Heart left ventricle (tissue), 16 donors: ENCODE measurements at places on chromosomes 11 and 22.
A peak's percentile ranks its signal among the peaks of the same experiment; 100 is the strongest.

DNA sequence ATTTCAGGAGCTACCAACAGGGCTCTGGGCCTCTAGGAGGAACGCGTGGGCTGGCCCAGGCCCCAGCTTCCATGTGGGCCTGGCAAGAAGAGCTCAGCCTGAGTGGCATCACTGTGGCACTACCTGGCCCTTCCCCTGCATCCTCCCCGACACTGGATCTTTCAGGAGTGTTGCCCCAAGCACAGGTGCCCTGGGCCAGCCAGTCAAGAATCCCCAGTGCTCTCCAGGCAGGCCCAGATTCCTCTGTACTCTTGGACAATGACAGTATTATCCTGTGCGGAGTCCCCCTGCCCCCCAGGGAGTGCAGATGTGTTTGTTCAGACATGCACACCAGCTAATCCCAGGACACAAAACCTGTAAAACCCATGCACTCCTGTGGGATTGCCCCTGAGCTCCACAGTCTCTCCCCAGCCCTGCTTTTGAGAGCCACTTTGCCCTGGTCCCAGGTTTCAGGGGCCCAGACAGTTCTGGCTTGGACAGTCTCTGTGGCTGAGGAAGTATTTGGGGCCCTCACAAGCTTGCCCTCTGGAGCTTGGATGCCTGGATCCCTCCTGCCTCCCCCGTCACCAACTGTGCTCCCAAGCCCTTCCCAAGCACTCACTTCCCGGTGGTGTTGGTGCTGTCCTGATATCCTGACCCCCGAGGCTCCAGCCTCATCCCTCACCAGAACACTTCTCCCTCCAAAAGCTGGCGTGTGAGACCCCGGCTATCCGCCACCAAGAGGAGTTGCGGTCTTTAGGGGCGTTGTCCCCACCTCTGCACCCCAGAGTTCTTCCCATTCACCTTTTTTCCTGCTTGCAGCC, 39.9 kb downstream of the KCNC1 start:
- DNase-seq, result no peak

DNA sequence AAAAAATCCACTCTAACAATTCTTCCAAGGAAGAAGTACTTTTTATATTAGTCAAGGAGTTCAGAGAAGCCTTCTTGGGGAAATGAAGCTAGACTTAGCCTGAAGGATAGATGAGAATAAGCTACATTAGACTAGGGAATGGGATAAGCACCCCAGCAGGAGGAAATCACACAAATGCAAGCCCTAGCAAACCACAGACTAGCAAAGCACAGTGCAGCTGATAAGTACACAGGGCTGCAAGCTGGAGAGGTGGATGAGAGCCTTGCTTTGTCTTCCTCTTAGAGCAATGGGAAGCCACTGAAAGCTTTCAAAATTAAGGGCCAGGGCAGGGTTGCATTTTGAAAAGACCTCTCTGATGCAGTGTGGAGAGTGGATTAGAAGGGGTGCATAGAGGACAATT, 946.2 kb downstream of the LRRC4C start:
- no peak for DNase-seq

DNA sequence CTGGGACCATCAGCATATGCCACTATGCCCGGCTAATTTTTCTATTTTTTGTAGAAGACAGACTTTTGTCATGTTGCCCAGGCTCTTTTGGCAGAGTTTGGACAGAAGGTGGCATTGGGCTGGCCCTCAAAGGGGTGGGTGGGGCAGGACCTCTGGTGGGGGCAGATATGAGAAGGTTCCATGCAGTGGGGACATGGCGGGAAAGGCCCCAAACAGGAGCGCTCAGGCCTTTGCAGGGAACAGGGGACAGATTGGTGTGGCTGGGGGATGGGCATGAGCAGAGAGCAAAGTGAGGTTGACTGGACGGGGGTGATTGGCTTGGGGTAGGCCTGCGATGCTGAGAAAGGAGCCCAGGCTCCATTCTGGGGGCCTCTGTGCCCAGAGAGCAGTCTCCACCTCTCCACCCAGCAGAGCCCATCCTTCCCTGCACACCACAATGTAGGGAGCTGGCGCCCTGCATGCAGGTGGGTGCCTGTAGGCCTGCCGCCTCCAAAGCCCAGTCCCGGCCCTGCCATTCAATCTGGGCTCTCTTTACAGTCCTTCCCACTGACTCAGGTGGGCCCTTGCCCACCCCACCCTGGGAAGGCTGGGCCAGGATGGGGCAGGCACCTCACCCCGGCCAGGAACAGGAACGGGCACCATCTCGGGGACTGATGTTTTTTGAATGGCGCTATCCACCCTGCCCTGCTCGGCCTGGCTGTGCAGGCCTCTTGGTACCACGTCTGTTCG, 98.7 kb downstream of the MORC2 start:
- peak; percentile 34 for DNase-seq

DNA sequence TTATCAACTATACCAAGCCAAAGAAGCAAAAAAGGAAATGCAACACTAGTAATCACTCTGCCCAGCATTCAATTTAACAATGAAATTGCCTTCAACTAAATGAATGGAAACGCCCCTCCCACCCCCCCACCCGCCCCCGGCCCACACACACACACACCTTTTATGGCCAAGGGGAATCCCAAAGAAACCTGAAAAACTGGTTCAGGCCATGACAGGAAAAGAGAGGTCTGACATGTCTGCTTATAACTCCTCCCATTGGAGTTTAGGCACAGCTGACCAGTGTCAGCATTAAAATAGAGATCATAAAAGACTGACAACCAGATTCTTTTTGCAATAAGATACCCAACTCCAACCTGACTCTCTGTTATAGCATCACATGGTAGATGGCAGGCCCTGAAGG, 42.6 kb downstream of the ACER3 start:
- no peak for DNase-seq

DNA sequence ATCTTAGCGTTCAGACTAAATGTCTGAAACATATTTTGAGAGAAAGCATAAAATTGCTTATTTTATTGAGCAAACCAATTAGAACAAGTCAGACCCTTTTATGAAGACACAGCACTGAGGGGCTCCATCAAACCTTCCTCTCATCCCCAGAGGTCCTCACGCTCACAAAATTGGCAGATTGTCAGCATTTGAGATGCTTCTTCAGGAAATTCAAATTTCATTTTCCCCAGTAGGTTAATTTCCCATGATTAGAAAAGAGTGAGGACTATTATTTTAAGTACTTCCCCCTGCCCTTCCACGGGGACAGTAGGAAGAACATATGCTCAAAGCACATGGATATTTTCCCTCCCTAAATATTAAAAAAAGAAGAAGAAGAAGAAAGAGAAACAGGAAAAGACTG, 851.8 kb downstream of the BRD1 start:
- no peak for DNase-seq

GRCh38 chr11:64872790-64873488, 5.5 kb downstream of the EHD1 start:
- no peak for DNase-seq

DNA sequence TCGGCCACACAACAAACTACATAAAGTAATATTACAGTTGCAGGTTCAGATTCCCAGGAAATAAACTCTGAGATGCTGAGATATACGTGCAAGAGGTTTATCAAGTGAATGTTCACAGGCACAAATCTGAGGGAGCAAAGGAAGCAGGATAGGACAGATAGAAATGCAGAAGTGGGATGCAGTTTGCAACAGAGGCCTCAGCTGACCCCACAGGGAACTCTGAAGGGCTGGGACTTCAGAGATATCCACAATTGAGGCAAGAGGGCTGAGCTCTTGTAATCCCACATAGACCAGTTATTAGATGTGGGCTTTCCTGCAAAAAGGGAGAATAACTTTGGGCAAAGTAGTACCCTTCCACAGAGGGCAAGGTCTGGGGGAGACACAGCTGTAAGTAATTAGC, 25.4 kb upstream of the ARHGAP20 start:
- DNase-seq, result no peak

GRCh38 chr11:109791337-109791736, 301.9 kb upstream of the ZC3H12C start:
- no peak for DNase-seq

GRCh38 chr22:36643033-36643432, 60.5 kb downstream of the CACNG2 start:
- no peak for DNase-seq

- no peak for DNase-seq
Observed at GRCh38 chr11:101390539-101390938, 193.3 kb downstream of the TRPC6 start.

- no peak for DNase-seq
Observed at GRCh38 chr22:37088108-37088605, 21.4 kb downstream of the TMPRSS6 start.

DNA sequence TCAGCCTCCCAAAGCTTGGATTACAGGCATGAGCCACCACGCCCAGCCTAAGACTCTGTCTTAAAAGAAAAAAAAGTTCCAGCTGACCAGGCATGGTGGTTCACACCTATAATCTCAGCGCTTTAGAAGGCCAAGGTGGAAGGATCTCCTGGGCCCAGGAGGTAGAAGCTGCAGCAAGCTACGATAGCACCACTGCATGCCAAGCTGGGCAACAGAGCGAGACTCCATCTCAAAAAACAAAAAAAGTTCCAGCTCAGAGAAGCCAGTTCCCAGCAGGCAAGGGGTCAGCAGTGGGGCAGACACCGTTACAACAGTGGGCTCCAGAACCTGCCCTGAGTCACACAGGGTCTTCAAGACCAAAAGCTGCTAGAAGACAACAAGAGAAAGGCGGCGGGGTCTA, 3.3 kb downstream of the TMEM184B start:
- no peak for DNase-seq

GRCh38 chr11:69562816-69563215, 78.1 kb upstream of the CCND1 start:
- no peak for DNase-seq

- no peak for DNase-seq
Observed at GRCh38 chr11:3853545-3853842, 2.0 kb upstream of the STIM1 start.

GRCh38 chr22:22348127-22348814, 103.7 kb downstream of the VPREB1 start:
- DNase-seq, result no peak

DNA sequence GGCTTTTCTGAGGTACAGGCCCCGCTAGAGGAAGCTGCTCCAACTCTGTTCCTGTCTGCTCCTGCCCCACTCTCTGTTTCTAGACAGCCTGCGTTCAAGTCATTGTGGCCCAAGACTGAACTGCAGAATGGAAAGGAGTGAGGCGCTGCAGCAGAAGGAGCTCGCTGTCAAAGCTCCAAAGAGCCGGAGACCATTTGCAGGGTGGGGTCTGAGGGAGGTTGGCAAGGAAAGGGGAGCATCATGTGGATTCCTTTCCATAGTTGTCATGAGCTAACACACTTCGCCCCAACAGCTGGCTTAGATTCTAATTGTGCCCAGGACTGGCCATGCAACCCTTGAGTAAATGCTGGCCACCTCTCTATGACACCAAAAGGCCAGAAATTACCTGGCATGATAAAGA, 18.8 kb downstream of the APOL4 start:
- DNase-seq, result no peak

DNA sequence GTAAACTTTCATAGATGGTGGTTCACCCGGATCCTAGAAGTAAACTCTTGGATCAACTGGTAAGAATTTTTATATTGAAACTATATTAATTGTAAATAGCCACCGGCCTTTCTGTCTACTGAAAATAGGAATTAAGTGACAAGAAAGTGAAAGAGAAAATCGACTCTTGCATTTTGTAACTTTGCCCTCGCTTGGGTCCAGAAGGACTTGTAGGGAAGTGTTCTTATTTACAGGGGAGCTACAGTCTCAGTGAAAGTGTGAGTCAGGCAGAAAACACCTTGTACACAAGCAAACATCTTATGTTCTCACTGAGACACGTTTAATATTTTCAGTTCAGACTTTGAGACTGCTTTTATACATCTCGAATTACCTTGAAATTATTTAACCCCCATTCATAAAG, 238.9 kb downstream of the BLID start:
- no peak for DNase-seq

GRCh38 chr11:72642043-72642883, 32.0 kb downstream of the PDE2A start:
- DNase-seq, result peak; percentile 59

DNA sequence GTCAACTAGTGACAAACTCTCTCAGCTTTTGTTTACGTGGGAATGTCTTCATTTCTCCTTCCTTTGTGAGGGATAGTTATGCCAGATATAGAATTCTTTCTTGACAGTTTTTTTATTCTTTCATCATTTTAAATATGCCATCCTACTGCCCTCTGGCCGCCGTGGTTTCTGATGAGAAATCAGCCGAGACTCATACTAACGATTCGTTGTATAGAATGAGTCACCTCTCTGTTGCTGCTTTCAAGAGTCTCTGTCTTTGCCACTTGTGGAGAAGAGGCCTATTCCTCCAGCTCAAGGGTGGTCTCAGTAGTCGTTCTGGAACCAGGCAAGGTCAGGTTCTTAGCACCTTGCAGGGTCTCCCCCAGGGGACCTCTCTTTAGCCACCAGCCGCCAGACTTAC, 8.0 kb downstream of the MYO7A start:
- no peak for DNase-seq

- DNase-seq, result peak; percentile 72
Observed at GRCh38 chr11:130652671-130653335, 204.4 kb downstream of the ADAMTS15 start.

GRCh38 chr22:50505776-50506610, 1.5 kb downstream of the LMF2 start:
- DNase-seq, result no peak

- no peak for DNase-seq
Observed at GRCh38 chr11:8087185-8087584, 6.2 kb downstream of the TUB start.

DNA sequence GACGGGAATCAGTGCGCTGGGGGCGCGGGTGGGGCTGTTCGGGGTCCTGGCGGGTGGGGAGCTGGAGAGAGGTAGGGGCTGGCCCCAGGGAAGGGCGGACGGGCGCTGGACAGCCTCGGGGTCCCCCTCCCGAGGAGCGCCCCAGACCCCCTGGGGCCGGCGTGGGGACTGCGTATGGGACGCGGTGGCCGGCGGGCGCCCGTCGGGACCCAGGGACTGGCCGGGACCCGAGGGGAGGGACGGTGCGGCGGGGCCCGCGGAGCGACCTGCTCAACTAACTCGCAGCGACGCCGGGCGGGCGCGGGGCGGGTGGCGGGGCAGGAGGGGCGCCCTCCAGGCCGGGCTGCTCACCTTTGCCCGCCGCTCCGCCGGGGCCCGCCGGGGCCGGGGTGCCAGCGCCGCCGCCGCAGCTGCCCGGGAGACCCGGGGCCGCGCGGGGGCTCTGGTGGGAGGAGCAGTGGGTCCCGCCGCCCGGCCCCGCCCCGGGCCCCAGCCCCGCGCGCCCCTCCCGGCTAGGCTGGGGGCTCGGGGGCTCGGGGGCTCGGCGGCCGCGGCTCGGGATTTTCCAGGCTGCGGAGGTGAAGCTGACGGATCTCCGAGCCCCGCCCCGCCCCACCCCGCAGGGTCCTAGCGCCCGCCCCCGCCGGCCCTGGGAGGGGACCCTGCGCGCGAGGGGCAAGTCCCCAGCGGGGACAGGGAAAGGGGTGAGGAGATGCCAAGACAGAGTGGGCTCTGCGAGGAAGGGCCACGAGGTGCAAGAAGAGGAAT, 12.3 kb downstream of the STARD10 start:
- DNase-seq, result no peak
